Glomerular endothelial cell (primary cell): ENCODE measurements at places on chromosomes 3 and 15.

- DNase-seq: no peak
Observed at GRCh38 chr3:152416808-152417580, 148.3 kb downstream of the MBNL1 start.

GRCh38 chr3:72270072-72270681 lies 485.2 kb upstream of the PROK2 start:
- no peak for DNase-seq

DNA sequence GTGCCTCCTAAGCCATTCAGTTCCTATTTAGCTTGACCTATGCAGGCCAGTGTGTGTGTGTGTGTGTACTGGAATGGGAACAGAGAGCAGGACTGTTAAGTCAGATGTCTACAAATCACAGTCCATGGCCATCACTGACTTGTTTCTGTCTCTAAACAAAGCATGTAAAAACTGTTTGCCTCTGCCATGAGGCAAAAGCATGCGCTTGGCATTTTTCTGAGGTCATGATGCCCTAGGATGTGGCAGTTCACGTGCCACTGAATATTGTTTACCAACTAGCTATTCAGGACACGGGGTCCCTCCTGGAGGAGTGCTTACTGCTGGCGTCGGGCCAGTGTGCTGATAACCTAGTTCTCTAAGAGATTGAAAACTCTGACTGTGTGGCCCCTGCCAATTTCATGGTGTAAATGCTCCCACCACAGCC lies 8.2 kb upstream of the ATP13A3 start:
- DNase-seq: no peak

GRCh38 chr15:101138913-101139880 lies 112.7 kb downstream of the CHSY1 start:
- DNase-seq: no peak

GRCh38 chr3:171755015-171755589 lies 55.2 kb downstream of the PLD1 start:
- no peak for DNase-seq
